COLO829 (cell line): ENCODE measurements at places on chromosomes 11 and 22.

- DNase-seq, result no peak
Measured at GRCh38 chr22:21948824-21949568, 3.7 kb downstream of the PPM1F start.

DNA sequence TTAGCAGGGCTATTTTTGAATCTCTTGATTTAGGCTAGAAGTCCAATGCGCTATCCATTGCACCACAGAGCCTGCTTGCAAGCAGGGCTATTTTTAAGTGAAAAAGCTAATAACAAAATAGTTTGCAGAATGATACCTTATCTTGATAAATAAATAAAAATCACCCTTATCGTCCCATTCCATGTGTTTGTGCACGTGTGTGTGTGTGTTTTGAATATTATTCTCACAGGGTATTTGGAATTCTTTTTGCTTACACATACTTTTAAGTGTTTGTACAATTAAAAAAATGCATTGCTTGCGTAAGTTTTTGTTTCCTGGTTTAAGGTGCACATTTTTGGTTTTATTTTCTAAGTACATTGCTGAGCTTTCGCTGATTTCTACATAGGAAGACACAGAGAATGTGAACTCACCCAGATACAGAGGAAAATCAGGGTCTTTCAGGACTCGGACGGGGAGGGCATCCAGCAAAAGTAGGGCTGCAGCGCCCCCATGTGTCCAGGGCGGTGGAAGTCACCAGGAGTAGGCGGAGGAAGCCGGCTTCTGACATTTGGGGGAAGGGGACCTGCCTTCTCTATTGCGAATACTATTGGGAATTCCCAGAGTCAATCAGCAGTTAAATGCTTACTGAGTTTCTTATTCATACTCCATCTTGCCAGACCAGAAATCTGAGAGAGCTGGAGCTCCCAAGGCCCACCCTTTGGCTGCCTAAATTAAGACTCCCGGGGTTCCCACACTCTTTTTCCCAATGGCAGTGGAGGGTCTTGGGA, 27.3 kb downstream of the SLC1A2 start:
- DNase-seq, result peak; percentile 79

GRCh38 chr11:68002575-68002937, 1.3 kb downstream of the UNC93B1 start:
- DNase-seq, result no peak

DNA sequence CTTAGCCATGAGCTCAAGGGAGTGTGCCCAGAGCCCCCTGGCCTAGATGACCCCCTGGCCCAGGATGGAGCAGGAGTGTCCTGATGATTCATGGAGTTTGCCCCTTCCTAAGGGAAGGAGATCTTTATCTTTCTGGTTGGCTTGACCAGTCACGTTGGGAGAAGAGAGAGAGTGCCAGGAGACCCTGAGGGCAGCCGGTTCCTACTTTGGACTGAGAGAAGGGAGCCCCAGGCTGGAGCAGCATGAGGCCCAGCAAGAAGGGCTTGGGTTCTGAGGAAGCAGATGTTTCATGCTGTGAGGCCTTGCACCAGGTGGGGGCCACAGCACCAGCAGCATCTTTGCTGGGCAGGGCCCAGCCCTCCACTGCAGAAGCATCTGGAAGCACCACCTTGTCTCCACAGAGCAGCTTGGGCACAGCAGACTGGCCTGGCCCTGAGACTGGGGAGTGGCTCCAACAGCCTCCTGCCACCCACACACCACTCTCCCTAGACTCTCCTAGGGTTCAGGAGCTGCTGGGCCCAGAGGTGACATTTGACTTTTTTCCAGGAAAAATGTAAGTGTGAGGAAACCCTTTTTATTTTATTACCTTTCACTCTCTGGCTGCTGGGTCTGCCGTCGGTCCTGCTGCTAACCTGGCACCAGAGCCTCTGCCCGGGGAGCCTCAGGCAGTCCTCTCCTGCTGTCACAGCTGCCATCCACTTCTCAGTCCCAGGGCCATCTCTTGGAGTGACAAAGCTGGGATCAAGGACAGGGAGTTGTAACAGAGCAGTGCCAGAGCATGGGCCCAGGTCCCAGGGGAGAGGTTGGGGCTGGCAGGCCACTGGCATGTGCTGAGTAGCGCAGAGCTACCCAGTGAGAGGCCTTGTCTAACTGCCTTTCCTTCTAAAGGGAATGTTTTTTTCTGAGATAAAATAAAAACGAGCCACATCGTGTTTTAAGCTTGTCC, 14.3 kb downstream of the ADORA2A start:
- DNase-seq, result no peak

- no peak for DNase-seq
Measured at GRCh38 chr22:36760786-36761185, 15.1 kb downstream of the IFT27 start.

DNA sequence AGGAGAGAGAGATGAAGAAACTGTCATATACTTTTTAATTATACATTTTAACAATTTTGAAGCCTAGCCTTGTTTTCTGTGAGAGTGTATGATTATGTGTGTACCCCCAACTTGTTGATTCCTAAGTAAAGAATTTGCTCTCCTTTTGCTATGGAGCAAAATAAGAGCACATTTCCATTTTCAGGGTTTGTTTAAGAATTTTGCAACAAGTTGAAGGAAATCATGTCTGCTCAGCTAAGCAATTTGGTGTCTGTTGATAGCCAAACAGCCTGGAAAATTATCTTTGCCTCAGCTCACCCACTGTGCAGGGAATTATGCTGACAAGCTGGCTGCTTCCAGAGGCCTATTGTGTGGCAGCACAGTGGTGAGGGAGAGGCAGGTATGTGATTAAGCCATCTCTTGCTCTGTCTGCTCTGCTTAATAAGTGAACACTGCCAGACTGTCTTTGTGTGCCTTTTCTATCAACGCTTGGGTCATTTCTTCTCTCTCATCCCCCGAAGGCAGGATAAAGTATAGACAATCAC, 135.1 kb upstream of the TTC12 start:
- DNase-seq, result no peak

- no peak for DNase-seq
Measured at GRCh38 chr11:64626637-64627036, 35.6 kb downstream of the SLC22A12 start.

- no peak for DNase-seq
Measured at GRCh38 chr11:69914286-69915150, 95.3 kb upstream of the FGF3 start.

DNA sequence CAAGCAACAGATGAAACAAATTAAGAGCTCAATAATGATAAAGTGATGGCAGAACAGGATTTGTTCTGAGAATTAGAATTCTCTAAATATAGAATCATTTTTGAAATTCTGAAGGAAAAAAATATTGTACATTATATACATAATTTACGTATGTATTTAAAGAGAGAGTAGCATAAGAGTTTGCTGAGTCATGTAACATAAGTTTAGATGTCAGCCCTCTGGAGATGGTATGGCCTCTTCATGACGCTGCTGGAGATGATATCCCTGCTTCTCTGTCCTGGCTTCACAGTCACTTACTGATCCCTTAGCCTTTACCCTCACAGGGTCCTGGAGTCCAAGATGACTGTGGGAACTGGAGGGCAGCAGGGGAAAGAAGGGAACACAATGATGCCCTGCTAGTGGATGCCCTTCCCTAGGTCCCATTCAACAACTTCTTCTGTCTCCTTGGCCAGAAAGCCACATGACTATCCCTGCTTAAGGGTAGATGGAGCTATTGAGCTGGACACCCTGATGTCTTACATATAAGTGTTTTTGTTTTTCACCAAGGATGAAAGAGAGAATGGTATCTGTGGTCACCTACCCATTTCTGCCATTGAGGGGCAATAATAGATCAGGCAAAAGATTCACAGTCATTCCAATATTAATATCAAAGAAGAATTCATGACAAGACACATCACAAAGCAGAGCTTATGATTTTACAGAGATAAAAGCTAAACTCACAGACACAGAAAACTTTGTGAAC, 753.1 kb downstream of the TBC1D22A start:
- DNase-seq, result no peak

DNA sequence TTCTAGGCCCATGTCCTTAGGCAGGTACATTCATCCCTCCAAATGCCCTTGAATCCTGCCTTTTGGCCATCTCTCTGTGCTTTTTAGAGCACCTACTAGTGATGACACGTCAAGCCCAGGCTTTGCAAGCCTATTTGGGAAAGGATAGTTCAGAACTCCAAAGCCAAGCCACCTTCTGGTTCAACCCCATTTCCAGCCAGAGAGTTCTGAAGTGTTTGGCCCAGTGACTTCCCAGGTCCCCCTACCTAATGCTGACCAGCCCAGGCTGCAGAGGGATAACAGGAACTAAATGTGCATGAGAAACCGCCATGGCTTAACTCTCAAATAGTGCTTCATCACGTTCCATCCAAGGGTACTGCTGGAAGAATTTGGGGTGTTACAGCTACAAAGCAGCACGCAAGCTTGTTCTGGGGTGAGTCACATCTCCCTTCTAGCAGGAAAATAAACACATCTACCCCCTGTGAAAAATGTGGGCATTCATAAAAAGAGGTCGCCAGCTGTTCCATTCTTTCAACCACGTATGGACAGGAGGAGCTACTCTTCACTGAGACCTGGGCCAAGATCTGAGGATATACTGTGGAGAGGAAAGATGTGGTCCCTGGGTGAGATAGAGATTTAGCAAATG, 2.0 kb upstream of the FXYD6 start:
- DNase-seq, result no peak

DNA sequence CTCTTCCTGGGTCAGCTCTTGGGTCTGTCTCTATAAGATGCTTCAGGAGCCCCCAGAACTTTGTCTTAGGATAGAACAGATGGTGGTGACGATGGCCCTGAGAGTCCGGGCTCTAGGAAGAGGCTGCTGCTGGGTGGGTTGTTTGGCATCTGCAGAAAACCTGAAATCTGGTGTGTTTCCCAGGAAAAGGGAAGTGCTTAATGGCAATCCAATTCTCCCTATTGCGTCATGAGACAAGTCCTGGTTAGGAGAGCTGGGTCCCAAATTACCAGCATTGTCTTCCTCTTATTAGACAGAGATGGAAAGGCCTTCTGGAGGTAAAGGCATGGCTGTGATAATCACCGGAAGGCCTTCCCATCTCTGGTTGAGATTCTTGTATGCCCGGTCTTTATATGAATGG, 48.9 kb upstream of the GRAMD1B start:
- no peak for DNase-seq

- no peak for DNase-seq
Measured at GRCh38 chr11:15091625-15092024, 18.2 kb downstream of the CALCB start.

DNA sequence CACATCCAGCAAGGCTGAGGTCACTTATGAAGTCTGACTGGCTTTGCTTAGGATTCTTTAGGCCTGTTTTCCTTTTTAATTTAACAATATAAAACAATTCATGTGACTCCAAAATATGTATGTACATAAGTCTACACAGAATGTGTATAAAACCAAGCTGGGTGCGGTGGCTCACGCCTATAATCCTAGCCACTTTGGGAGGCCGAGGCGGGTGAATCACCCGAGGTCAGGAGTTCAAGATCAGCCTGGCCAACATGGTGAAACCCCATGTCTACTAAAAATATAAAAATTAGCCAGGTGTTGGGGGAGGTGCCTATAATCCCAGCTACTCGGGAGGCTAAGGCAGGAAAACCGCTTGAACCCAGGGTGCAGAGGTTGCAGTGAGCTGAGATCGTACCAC, 83.1 kb downstream of the SHANK2 start:
- no peak for DNase-seq

DNA sequence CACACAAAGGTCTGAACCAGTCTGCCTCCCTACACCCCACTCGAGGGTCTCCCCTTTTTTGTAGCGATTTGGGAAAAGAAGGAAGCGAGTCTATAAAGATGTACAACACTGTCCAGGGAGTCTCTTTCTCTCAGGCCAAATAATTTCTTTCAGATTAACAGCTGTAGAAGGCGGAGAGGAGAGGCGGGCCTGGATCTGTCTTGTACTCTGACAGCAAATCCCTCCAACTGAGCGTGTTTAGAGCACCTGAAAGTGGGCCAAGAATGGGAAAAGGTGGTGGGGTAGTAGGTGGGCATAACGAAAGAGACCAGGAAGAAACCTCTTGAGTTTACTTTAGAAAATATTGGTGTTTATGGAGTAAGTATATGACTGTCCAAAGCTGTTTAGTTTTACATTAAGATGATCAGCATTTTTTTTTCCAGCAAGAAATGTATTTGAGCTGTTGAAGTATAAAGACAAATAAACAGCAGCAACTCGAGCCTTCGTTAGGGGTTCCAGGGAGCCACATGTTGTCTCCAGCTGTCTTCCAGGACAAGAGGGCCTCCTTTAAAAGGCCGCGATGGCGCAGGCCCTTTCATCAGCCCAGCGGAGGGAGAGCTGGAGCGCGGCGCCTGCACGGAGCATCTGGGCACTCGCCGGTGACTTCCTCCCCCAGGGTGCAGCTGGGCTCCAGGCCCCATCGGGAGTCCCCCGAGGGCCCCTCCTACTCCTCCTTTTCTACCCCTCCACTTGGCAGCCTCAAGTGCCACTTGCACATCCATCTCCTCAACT, 34.9 kb downstream of the SCUBE1 start:
- no peak for DNase-seq

- DNase-seq, result no peak
Measured at GRCh38 chr11:104614961-104615360, 283.3 kb downstream of the CASP12 start.

DNA sequence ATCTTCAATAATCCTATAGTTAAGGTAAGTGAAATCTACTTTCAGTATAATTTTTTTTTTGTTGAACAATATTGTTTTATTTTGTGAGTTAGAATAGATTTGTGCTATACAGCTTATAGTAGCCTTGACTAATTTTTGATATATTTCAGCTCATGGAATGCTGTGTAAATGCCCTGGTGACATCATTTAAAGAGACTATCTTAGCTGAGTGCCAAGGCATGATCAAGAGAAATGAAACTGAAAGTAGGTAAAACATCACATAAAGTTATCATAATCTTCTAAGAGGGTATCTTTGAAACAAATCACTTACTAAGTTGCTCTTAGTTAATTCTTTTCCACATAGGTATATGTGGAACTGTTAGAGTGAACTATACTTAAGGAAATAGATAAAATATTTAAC, 51.4 kb upstream of the ACAT1 start:
- no peak for DNase-seq

GRCh38 chr11:71990701-71991100, 8.0 kb upstream of the IL18BP start:
- no peak for DNase-seq

DNA sequence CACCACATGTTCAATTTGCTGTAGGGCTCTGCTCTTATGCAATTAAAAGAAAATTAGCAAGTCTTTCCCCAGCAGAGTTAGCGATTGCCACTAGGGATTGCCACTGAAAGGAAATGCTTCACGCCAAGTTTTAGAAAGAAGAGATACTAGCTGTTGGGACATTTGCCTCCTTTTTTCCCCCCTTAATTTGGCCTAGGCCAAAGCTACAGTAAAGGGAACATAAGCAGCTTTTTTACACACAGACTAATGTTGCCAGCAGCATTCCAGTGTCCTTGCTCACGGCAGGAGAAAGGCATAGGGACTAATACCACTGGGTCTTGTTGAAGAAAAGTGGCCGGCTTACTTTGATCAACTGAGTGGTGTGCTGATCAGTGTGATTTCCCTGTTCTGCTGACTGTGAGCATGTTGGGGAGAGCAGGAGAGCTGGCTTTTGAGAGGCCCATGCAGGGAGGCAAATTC, 71.2 kb downstream of the PHF21A start:
- no peak for DNase-seq

DNA sequence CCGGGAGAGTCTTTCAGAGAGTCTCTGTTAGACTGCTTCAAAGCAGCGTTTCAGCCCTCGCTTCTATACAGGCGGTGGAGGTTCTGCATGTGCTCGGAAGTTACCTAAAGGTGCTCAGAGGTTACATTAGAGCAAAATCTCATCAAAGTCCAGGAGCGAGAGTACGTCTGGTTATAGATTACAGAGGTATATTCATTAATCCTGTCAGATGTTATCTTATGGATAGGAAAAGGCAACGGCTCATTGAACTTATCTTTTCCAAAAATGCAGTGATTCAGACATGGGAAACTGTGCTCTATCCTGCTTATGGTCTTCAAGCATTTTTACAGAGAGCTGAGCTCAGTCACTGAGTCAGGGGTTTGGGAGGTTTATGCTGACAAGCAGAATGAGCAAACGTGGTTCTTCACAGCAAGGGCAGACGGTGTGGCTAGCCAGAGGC, 9.1 kb upstream of the ZBED5 start:
- no peak for DNase-seq
